Activated CD4-positive, alpha-beta memory T cell treated with anti-CD3 and anti-CD28 coated beads, Interleukin-2, amount 10 ng/mL, durations not matched to agents 7 days and 5 days (primary cell): ENCODE measurements at places on chromosomes 16 and 17.

GRCh38 chr16:13013043-13013442 is 111.6 kb downstream of the SHISA9 start:
- DNase-seq = no peak

DNA sequence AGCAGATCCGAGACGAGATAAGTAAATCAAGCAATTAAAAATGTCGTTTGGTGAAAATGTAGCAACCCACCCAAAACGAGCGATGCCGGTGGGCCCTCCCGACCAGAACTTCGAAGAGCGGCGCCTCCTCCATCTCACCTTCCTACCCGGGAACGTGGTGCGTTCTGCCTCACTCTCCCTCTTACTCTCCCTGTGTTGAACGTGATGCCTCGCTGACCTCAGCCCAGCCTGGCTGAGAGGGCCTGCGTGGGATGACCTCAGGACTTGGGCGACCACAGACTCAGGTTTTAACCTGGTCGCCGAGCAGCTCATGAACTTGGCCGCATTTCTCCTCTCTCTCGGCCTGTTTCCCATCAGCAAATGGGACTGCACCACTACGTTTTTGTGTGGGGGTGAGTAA is 69.7 kb upstream of the RPL38 start:
- no peak for DNase-seq

GRCh38 chr17:42906772-42907446 is 6.3 kb downstream of the G6PC1 start:
- no peak for DNase-seq

DNA sequence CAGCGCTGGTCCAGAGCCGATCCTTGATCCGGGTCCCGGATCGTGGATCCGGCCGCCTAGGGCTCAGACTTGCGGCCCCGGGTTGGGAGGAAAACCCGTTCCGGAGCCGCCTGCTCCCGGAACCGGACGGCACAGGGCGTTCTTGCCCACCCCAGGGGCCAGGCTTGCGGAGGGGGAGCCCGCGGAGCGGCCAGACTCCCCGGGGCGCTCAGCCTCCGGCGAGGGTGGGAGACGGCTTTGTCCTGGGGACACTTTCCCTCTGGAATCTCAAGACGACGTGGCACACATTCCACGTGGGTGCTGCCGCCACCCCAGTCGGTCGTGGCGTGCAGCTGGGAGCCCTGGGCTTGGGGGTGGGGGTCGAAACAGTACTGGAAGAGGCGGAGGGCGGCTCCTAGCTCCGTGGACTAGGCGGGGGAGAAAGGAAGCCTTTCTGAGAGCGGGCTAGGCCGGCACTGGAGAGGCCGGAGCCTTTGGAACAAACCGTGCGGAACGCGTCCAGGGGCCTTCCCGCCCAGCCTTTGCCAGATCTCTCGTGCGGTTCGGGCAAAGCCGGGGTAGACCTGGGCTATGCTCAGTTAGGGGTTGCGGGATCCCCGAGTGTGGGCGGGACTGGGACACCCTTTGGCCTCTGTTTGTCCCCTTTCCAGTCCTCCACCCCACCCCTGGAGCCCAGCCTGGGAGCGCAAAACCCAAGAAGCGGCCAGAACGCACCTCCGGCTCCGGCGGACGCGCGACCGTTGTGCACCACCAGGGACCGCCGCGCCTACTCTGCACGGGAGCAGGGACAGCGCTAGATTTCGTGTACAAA is 26.5 kb downstream of the SREBF1 start:
- DNase-seq = no peak

DNA sequence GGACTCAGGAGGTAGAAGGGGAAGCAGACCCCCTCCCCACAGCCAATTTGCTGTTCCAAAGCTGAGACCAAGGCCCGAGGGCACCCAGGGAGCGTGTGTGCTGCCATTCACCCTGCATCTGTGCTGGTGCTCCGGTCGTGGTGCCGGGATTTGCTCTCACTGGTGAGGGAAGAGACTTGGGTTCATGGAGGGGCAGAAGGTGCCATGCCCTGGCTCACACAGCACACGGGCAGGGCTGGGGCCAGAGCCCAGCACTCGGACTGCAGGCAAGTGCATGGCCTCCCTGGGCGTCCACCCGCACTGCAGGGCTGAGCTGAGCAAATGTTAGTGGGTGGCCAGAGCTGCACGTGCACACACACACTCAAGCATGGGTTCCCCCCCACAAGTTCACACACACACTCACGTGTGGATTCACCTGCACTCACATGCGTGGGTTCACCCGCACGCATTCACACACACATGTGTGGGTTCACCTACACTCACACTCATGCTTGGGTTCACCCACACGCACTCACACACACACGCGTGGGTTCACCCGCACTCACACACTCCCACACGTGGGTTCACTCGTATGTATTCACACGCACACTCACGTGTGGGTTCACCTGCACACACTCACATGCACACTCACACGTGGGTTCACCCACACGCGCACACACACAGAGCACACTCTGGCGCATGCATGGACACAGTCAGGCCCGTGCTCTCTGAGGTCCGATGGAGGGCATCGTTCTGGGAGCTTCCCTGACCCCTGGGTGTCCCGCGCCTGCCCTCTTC is 57.0 kb upstream of the CBFA2T3 start:
- DNase-seq = no peak

GRCh38 chr16:12559714-12560113 is 244.0 kb downstream of the CPPED1 start:
- DNase-seq = no peak

GRCh38 chr16:15652293-15653001 is 2.4 kb downstream of the NDE1 start:
- no peak for DNase-seq

DNA sequence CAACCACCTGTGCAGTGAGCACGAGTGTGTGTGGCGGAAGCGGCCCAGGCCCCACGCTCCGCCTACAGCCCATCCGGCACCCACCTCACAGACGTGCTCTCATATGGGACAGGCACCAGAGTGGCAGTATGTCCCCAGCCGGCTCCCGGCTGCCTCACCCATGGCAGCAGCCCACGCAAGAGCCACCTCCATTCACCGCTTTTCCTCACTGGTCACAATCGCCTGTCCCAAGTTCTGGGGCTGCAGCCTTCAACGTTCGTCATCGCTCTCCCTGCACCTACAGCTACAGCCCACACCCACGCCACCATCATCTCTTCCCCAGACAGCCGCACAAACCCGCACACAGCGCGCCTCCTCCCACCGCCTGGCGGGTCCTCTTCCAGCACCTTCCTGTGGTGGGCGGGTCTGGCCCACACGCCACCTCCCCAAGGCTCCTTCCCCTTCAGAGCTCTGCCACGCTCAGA is 17.5 kb upstream of the TRAP1 start:
- no peak for DNase-seq

- no peak for DNase-seq
Measured at GRCh38 chr16:76976101-76976500, 214.9 kb upstream of the MON1B start.

DNA sequence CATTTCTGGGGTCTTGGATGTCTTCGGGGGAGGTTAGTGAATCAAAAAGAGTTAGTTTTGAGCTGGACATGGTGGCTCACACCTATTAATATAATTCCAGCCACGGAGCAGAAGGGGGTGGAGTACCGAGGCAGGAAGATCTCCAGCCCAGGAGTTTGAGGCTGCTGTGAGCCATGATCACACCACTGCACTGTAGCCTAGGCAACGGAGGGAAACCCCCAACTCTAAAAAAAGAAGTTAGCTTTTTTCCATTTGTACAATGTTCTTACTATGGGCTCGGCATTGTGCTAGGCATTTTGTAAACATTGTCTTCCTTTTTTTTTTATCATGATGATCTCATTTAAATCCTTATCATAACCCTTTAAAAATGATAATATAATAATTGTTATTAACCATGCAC is 8.3 kb upstream of the SNF8 start:
- DNase-seq = no peak
